T-helper 1 cell (primary cell): ENCODE measurements at places on chromosomes 6 and 20.

GRCh38 chr6:34656378-34657036 is 40.1 kb downstream of the ILRUN start:
- peak; percentile 78 for DNase-seq

DNA sequence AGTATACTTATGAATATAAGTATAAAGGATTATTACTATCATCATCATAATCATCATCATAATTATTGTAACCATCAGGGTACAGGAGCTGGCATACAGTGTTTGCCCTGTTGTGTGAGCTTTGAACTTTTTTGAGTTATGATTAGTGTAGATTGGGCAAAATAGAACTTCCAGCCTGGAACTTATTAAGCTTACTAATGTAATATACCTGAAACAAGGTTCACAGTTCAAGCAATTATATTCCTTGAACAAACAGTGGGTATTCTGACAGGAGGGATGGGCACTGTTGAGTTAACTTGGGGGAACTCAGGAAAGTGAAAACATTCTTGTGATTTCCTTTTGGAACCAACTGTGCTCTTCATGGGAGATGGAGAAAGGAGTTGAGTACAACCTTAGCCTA is 680.0 kb downstream of the DOK5 start:
- DNase-seq, result no peak

DNA sequence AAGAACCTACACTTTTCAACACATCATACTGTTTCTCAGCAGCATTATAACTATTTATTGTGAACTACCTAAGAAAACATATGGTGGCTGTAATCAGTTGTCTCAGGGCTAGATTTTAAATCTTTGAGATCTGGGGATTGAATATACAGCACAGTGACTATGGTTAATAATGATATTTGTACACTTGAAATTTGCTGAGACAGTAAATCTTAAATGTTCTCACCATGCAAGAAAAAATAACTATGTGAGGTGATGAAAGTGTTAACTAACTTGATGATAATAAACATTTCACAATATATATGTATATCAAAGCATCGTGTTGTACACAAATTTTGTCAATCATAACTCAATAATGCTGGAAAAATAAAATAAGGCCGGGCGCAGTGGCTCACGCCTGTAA is 113.8 kb downstream of the ATXN1 start:
- no peak for DNase-seq

DNA sequence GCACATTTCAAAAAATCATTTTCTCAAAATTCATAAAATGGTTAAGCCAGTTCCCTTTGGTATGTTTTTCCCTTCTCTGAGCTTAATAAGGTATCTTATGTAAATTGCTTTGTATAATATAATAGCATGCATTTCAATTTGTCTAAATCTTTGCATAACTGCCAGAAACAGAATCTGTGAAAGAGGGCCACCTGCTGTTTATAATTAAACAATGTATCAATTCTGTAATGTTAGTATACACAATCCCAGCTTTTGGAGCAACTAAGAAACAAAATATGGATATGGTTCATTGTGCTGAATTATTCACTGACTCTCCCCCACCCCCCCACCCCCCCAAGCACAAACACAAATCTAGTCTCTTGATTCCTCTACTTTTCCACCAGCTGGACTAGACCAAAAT is 54.8 kb downstream of the GPX5 start:
- no peak for DNase-seq

GRCh38 chr20:9597547-9597946 is 83.2 kb downstream of the LAMP5 start:
- DNase-seq, result no peak

DNA sequence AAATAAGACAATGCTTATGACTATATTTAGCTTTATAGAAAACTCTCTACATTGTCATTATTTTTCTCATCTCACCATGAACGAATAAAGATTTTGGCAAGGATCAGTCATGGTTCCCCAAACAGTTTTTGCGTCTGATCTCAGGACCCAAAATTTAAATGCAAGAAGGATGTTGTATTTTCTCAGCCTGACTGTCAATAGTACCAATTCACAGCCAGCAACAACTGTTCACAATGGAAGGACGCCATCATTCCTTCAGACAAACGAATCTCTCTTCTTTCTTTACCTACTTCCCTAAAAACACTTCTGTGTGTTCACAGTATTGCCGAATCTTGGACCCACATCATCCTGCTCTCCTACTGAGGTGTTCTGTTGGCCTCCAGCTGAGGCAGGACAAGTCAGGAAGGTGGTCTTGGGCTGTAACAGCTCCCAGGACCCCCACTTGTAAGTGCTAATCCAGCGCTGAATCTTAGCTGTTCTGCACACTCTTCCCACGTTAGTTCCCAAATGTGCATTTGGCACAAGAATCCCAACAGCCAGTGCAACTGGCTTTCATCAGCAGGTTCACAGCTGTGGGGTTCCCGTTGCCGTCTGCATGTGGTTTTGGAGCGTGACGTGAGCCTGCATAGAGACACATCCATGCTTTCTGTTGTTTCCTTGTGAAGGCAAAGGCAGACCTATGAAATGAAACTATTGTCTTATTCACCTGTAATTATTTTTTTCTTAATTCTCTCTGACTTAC is 600.0 kb downstream of the QKI start:
- no peak for DNase-seq

DNA sequence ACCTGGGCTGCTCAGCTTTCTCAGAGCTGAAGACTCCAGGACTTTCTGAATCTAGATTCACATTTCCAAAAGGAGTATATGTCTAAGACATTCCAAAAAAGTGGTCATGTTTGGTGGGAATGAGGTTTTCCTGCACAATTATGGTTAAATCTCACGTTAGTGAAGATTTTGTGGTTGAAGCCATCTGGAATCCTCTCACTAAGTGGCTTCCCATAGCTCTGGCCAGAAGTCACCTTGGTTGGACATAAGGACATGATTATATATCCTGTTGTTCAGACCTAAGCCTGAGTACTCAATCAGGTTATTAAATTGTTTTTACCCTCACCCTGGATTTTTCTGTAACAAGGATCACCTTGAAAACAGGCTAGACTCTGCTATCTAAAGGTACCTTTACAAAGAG is 176.1 kb upstream of the PLN start:
- no peak for DNase-seq

DNA sequence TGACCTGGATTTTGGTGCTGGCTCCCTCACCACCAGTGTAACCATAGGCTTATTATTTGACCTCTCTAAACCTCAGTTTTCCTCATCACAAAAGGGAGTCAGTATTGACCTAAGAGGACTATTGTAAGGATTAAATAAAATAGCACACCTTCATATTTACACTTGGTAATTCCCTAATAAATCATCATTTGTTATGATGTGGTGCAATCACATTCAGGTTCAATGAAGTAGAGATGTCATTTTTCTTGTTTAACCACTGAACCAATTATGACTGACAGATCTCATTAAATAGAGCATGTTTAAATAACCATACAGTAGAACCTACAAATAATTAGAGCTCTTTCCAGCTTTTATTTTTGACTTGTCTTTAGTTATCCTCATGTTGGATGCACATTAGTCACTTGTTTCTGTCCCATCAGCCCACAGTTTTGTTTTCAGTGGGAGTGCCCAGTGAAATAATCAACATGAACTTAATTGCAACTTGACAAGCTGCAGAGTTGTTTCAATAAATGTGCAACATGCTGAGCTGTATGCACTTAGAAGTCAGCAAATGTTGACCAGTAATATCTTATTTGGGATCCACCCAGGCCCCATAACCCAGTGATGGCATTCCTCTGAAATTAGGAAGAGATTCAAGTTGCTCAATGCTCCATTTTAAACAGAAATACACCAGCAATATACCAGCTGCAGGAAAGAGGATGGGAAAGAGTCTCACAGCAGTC is 451.7 kb upstream of the MARCKS start:
- no peak for DNase-seq

- no peak for DNase-seq
Measured at GRCh38 chr6:153167907-153168306, 36.8 kb upstream of the RGS17 start.

DNA sequence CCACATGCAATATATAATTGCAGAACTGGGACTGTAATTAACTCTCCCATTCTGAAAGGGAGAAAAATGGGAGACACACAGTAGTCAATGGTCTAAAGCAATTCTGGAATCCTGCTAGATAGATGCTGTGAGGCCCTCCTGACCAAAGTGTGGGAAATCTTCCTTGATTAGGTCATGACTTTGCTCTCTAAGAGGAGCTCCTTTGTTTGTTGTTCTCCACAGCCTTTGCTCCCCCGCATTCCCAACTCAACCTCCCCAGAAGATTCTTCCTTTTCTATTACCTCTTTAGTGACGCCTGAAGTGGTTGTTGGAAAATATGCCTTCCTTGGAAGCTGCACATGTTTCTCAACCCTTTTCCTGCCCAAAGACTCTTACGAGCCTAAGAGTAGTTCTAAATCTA is 28.8 kb upstream of the LIN28B start:
- no peak for DNase-seq

- peak; percentile 35 for DNase-seq
Measured at GRCh38 chr6:31797588-31797987, 2.0 kb upstream of the VARS1 start.

DNA sequence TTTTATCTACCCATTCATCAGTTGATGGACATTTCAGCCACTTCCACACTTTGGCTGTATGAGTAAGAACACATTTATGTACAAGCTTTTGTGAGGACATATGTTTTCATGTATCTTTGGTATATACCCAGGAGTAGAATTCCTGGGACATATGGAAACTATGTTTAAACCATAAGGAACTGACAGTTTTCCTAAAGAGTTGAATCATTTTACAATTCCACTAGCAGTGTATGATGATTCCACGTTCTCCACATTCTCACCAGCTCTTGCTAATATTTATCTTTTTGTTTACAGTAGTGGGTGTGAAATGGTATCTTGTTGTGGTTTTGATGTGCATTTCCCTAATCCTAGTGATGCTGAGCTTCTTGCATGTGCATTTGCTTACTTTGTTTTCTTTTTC is 338.1 kb downstream of the PLCB1 start:
- no peak for DNase-seq

DNA sequence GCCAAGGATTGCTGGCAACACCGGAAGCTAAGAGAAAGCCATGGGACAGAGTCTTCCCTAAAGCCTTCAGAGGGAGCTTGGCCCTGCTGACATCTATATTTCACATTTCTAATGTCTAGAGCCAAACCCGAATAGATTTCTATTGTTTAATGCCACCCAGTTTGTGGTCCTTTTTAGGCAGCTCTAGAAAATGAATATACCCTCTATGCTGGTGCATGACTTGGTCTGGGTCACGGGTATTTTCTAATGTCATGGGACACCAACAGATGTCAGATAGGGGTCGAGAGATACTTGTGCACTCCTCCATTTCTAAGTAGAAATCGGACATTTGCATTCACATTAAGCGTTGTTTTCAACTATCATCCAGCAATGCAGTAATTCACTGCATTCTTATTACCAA is 37.0 kb upstream of the SOX4 start:
- DNase-seq, result no peak
